ENCODE measurements at places on chromosomes 13 and 19.

DNA sequence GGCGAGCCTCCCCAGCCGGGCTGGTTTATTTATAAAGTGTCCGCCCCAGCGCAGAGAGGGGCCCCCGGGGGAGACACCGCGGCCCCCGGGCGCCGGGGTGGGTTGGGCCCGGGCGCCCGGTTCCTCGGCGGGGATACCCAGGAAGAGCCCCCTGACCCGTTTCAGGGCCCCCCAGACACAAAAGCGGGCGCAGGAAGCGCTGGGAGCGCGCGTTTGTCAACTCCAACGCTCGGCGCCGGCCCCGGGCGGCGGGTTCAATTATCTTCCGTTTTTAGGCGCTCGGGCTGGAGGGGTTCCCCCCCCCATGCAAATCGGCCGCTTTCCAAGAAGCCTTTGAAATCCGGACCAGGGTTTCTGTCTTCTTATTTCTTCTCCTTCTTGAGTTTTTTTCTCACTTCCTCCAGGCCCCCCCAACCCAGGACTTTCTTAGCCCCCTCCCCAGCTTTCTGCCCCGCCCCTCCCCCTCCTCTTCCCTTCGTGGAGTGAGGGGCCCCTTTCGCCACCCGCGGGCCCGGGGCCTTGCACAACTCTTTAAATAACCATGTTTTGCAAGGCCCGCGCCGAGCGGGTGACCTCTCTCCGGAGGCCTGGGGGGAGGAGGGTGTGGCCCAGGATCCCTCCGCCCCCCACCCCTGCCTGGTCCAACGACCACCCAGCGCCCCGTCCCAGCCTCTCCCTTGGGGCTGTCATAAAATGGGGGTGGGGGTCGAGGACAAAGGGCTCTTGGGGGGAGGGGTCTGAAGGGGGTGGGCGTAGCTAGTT, 935 bp downstream of the ARID3A start:
- DNase-seq, result no peak

DNA sequence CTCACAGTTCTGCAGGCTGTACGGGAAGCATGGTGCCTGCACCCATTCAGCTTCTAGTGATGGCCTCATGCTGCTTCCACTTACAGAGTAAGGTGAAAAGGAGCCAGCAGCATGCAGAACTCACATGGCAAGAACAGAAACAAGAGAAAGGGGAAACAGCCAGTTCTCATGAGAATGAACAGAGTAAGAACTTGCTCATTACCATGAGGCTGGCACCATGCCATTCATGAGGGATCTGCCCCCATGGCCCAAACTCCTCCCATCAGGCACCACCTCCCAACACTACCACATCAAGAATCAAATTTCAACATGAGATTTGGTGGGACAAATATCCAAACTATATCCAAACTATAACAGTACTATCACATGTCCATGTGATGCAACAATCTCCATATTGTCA, 72.1 kb downstream of the KATNAL1 start:
- DNase-seq, result no peak

DNA sequence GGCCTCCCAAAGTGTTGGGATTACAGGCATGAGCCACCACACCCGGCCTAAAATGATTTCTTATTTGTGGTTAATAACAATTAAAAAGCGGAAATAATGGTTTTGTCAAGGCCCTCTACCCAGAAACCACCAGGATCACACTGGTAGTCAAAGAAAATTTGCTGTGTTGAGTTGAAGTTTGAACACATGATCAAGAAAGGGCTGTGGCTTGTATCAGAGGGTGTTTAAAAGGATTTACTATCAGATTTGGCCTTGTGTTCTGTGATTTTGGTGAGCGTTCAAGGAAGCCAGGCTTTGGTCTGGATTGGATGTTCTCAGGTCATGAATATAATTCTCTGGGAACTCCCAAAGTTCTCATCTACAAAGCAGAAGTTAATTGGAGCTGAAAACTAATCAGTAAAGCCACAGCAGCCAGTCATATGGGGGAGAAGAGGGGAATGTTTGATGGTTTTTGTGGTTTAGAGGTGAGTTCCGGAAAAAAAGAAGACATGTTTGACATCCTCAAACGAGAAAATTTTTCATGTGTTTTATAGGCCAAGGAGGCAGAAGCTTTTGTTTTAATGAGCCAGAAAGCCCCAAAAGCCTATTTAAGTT, 10.6 kb upstream of the ZNF556 start:
- no peak for DNase-seq

GRCh38 chr13:53460796-53461195, 432.2 kb downstream of the OLFM4 start:
- DNase-seq, result no peak

GRCh38 chr19:58021541-58022282, 12.1 kb upstream of the ZSCAN1 start:
- no peak for DNase-seq

DNA sequence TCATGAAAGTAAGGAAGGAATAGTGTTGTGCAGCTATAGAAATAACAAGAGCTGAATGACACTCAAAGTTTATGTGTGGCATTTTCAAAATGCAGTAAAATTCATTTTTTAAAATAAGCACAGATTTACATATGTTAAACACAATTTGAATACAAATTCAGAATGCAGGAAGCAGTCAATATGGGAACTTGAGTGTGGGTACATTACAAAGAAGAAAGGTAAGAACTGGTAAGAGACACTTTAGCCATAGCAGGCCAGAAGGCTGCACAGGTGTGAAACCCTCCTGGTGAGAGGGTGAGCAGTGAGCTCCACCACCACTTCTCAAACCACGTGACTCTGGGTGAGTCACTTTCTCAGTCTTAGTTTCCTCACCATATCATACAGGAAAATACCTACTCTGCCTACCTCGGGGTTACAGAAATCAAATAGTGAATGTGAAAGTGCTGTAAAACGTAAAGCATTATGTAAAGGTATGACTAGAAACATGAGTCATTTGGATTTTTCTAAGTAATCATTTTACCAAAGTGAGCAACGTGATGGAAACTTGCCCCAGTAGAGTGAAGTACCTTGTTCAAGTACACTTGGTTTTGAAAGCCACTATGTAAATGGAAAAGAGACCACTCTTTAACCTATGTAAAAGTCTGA, 40.5 kb downstream of the USP12 start:
- no peak for DNase-seq

DNA sequence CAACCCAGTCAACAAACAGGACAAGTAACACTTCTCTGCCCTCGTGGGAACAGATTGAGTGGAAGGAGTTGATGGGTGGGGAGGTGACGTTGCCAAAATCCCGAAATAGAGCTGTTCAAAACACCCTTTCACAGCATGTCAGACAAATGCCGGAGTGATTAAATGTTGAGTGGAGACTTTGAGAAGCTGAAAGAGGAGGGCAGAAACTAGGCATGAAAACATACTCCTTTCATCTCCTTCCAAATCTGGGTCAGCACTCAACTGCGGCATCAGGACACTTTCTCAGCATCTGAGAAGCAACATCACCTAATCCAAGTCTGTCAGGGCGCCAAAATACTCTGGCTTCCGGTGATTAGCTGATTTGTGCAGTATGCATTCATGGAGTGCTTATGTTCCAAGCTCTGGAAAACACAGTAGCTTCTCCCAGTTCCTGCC, 51.5 kb upstream of the MRI1 start:
- no peak for DNase-seq

DNA sequence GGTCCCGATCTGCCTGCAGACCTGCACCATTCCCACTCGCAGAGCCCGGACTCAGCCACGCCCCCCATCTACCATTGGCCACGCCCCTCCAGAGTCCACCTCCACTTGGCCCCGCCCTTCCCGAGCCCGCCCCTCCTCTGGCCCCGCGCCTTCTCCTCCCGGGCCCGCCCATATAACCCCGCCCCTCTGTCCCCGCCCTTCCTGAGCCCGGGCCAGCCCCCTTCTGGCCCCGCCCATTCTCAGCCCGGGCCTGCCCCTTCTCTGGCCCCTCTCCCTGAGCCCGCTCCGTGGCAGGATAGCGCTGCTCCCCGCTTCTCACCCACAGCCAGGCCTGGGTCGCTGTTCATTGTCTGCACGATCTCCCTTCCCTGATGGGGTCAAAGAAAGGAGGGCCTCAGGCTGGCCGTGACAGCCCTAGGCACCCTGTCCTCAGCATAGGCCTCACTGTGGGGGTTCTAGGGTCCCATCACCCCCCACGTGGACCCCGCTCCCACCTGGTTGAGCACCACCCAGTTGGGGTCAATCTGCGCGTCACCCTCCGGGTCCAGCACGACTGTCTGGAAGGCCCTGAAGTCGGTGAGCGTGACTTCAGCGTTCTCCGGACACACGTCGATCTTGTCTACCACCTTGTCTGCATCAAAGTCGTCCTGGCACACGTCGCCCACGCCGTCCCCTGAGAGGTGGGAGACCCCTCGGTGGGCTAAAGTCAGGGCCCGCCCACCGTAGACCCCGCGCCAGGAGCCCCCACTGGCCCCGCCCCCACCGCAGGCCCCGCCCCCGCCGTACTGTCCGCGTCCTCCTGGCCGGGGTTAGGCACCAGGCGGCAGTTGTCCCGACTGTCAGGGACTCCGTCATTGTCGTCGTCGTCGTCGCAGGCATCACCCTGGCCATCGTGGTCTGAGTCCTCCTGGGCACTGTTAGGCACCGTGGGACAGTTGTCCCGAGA, 5.7 kb downstream of the COMP start:
- DNase-seq, result no peak

GRCh38 chr13:73482556-73482955, 423.8 kb downstream of the KLF5 start:
- no peak for DNase-seq

DNA sequence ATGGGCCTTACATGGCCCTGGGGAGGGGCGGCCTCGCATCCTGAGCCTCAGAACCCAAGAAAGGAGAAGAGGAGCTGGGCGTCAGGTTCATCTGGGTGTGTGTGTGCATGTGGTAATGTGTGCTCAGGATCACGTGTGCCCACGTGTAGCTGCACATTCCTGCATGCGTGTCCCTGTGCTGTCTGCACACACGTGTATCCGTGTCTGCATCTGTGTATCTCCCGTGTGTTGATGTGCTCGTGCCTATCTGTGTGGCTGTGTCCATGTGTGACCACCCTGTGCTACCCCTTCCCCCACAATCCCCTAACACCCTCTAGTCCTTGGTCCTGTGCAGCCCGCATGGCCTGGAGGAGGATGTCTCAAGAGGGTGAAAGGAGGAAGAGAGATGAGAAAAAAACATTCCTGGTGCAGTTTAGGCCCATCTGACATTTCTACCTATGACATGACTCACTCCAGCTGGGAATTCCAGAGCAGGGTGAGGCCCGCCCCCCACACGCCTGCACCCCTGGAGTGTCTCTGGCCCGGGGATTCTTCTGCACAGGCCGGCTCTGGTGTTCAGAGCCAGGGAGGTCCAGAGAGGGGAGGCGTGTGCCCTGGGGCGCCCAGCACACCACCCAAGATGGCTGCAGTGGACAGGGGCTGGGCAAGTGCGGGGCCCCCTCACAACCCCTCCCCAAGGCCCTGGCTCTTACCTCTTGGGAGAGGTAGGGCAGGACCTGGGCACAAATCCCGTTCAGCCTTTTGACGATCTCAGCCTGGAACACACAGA, 7.1 kb downstream of the TLE5 start:
- no peak for DNase-seq

GRCh38 chr19:47376589-47377144, 27.6 kb downstream of the DHX34 start:
- no peak for DNase-seq

DNA sequence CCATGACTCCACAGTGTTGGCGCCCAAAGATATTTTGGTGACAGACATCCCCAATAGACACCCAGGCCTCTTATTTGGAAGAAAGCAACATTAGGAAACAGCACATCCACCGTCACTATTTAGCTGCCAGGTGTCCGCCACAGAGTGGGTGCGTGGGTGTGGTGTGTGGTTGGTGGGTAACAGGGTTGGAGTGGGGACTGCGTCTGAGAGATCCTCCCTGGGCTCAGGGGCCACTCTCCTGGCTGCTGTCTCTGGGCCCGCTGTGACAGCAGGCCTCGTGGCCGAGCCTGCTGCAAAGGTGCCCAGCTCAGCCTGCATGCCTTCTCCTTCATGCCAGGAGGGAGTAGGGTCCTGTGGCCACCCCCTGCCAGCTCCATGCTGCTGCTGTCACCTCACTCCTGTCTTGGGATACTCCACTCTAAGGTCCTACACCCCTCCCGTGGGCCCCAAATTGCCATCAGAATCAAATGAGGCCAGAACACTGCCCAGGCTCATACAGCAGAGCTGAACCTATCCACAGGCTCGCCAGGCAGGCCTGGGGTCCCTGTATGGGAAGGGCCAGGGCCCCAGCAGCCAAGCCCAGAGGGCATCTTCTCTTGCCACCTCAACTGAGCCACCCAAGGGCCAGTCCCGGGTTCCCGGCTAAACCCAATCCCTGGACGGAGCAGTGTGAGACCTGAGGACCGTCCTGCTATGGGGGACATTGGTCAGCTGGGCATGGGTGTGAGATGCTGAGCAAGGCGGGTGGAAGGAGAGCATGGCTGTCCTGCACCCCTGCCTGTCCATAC, 24.7 kb upstream of the TIMM44 start:
- no peak for DNase-seq

GRCh38 chr19:16363133-16363851, 38.7 kb downstream of the KLF2 start:
- DNase-seq, result no peak

DNA sequence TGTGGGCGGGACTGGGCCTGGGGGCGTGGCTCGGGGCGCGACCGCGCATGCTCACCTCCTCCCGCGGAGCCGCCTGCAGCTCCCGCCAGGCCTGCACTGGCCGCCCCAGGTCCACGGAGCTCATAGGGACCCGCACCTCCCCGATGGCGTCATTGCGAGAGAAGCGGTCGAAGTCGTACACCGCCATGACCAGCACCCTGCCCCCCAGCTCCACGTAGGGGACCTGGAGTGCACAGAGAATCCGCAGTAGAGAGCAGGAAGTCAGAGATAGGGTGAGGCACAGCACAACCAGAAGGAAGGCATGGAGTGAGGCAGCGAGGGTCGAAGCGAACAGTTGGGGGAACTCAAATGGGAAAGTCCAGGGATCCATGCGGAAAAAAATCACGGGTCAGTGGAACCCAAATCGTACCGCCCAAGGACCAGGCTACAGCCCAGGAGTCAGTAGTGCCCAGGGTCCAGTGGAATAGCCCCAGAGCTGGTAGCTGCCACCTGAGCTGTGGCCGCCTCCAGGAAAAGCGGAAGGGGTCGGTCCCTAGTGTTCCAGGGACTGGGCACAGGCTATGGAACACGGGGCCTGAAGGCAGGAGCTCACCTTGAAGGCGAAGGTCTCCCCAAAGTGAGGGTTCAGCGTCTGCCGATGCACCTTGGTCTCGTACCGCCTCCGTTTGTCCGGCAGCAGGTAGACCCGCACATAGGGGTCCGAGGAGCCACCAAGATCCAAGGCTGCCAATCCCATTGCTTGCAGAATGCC, 4.8 kb downstream of the SYT5 start:
- DNase-seq, result no peak

- DNase-seq, result no peak
These were observed 426.2 kb downstream of the PCDH9 start for GRCh38 chr13:66803808-66804456.

All from AG04449 (cell line).